ENCODE measurements at places on chromosomes 4 and X. TPM values are rescaled to one million over a fixed set of nuclear protein-coding genes. Genes with fewer than 3 reads are reported as not detected.

GRCh38 chr4:186628058-186628711 is 72.8 kb upstream of the MTNR1A start:
- no peak for DNase-seq

DNA sequence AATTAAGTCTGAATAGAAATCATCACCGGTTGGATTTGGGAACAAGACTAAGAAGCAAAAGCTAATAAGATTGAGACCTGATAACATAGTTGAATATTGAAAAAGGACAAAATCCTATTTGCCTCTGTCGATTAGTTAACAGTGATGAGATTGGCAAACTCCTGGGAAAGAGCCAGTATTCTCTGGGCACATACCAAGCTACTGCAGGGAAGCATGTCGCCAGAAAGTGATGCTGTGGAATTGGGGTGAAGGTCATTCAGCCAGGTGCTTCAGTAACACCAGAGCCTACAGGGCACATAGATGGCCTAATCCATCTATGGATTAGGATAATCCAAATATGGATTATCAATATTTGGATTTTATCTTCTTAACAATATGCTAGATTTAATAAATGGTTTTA is 44.0 kb downstream of the OSTC start:
- no peak for DNase-seq

DNA sequence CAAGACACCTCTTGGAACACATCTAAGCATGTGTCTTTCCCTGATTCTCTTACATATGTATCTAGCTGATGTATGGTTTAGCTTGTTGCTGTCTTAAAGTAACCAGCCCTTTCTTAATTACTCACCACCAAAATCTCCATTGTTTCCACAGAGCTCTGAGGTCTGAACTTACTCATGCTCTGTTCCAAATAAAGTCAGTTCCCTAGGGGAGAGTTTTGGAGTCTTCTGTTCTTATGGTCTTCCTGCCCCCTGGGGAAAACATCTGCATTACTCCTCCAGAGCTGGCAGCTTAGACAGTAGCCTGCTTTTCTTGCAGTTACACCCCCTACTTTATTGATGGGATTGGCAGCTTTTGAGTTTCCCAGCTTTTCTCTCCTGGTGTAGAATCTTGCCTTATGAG is 125.8 kb downstream of the EDA start:
- no peak for DNase-seq

Gene HSFX4
- total RNA-seq: not detected

DNA sequence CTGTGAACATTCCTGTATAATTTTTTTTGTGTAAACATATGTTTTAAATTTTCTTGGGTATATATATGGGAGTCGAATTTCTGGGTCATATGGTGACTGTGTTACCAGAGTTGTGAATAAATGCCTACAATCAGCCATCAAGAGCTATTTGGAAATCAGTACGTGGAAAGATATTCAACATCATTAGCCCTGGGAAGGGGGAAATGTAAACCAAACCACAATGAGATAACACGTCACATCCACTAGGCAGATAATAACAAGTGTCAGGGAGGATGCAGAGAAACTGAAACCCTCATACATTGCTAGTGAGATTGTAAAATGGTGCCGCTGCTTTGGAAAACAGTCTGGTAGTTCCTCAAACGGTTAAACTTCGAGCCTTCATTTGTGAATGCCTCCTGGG is 43.9 kb downstream of the LUZP4 start:
- DNase-seq: no peak

DNA sequence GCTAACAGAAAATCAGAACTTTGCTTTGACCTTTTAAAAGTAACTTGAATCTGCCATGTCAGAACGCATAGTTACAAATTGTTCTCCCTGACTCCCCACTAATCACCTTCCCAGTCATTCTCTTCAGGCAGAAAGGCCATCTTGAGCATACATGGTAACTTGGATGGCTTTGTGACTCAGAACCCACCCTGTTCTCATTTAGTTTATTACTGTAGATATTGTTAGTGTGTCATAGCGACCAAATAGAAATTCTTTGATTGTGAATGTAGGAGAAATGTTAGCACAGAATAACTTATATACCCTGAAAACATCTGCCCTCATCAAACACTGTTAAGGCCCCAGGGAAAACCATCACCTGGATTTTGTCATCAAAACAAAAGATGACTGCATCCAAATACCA is 382.0 kb downstream of the MAGEB5 start:
- no peak for DNase-seq

DNA sequence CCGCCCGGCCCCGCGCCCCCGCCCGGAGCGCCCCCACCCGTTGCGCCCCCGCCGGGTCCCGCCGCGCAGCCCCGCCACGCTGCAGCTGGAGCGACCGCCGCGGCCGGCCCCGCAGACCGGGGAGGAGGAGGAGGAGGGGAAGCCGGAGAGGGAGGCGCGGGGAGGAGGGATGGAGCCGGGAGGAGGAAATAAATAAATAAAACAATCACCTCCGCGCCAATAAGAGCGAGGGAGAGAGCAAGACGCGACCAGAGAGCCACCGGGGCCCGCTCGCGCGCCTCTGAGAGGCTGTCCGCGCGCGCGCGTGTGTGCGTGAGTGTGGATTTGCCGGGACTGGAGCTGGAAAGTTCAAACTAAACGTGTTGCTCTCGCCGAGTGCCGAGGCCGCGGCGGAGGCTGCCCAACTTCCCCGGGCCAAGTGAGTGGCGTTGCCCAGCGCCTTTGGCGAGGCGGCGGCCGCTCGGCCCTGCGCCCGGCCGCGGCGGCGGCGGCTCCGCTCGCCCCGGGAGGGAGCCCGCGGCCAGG is 2184.4 kb upstream of the TENM3 start:
- peak; percentile 32 for DNase-seq

Gene NALF2
- not detected for total RNA-seq

Gene ACSL1
- total RNA-seq: 236 TPM

Gene MAML3
- total RNA-seq: 0.21 TPM

GRCh38 chrX:49043987-49044281 is 777 bp upstream of the TFE3 start:
- no peak for DNase-seq

Gene RBM46
- total RNA-seq: not detected

- DNase-seq: no peak
Observed at GRCh38 chr4:160709026-160709425, 1454.8 kb downstream of the FSTL5 start.

DNA sequence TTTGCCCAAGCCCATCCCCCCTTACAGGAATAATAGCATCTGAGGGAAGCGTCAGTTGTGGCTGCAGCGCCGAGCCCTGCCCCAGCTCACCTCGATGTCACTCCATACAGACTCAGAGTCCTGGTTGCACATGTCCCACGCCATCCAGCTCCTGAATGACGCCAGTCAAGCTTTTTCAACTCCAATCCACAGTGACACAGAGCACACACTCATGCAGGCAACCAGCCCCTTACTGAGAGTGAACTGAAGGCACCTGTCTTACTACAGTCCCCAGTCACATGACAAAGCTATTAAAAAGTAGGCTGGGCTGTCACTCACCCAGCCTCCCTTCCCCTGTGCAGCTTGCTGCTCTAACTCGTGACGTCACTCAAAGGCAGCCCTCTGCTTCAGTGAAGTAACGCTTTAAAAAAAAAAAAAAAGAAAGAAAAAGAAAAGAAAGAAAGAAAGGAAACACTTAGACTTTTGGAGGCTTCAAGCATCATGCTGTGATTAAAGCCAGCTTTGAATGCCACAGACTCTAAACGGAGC is at the start of gene PPARGC1A:
Gene PPARGC1A (minus strand): TSS at position 234 of the 528 bp plus-strand sequence. CDS start 90 bp downstream, at position 144.
- DNase-seq: peak; percentile 78

DNA sequence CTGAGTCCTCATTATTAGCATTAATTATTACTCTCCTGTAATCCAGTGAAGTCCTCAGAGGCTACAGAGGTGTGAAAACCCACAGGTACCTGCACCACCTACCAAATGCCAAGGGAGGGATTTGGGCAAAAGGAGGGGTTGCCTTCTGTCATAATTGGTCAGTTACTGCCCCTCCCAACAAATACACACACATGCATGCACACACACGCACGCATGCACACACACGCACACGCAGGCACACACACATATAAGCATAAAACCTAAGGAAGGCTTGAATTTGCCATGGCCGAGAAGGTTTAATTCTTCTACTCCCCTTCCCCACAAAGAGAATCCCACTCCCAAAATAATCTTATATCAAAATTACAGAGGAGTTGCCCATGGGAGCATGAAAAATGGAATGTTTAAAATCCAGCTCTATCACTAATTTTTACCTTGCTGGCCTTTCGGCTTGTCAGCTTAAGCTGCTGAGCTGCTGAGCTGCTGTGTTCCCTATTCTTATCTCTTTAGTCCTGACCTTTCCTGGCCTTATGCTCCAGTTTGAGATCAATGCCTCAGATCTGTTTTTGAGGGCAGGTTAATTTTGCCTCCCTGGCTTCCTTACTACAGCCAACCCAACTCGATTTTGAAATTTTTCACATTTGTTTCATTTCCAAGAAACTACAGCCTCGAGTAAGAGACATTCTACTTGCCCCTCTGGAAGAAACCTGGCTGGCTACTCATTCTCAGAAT is 95.0 kb downstream of the CAMK2D start:
- no peak for DNase-seq

GRCh38 chr4:53128231-53128630 is 237.6 kb downstream of the SCFD2 start:
- DNase-seq: no peak

DNA sequence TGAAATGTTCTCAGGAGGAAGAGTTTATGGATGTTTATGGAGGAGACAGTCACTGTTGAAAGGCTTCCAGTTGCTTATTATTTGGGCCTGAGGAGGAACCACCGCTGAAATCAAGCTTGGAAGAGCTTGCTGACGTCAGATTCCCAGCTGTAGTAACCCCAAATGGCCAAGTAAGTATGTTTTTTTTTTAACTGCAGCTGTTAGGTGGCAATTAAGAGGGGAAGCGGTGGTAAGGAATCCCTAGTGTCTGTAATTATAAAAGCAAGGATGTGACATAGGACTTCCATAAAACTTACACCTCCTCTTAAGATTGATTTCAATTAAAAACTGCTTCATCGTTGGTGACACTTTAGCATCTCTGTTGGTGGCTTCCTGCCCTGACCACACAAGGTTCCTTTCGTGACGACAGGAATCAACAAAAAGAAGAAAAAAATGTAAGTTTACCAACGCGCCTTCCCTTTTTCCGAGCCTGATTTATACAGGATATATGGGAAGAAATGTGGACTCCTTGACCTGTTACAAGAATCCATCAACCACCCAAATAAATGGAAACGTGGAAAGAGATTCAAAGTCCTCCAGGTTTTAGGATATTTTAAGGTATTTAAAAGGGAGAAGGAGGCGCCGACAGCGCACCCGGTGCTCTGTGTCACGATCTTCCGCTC is 884 bp downstream of the RELL1 start:
- DNase-seq: peak; percentile 85

- peak; percentile 38 for DNase-seq
Observed at GRCh38 chr4:74284053-74284452, 24.2 kb upstream of the EPGN start.

Gene SLC10A7
- total RNA-seq: 5.6 TPM

DNA sequence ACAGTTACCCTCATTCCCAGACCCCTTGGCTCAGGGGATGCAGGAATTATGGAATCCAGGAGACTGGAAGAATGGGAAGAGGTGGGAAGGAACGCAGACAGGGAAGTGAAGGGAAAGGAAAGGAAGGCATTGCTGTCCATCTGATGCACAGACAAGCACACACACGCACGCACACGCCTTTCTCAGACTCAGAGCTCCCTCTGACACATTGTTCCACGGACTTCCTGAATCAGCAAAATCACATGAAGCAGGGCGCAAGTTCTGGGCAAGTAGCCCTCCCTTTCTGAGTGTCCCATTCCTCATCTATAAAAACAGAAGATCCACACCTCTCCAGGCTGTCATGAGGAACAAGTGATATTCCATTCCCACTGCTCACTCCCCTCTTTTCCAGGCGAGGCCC is 13.2 kb downstream of the IQSEC2 start:
- no peak for DNase-seq

Gene PNMA6F
- total RNA-seq: not detected

GRCh38 chr4:21710179-21710835 is 238.3 kb downstream of the KCNIP4 start:
- no peak for DNase-seq

Gene ING2
- 15.5 TPM for total RNA-seq
